ENCODE measurements at places on chromosomes 12 and 14.
A peak's percentile ranks its signal among the peaks of the same experiment; 100 is the strongest.

DNA sequence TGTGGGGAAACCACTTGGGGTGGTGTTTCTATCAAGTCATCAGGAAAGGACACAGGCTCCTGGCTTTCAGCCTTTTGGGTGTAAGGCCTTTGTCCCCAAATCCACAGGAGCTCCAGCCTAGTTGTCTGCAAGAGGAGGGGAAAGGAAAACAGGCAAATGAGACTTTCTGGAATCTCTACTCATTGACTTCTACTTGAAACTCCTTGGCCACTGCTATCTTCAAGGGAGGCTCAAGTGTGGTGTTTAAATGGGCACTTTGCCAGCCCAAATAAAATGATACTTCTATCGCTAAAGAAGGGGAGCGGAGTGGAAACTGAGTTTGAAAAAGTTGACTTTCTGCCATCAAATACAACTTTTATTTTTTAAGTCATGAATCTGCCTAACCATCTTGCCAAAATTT, 445.9 kb upstream of the RGS6 start:
- no peak for DNase-seq

GRCh38 chr12:71653137-71653536, 10.5 kb downstream of the ZFC3H1 start:
- no peak for DNase-seq

DNA sequence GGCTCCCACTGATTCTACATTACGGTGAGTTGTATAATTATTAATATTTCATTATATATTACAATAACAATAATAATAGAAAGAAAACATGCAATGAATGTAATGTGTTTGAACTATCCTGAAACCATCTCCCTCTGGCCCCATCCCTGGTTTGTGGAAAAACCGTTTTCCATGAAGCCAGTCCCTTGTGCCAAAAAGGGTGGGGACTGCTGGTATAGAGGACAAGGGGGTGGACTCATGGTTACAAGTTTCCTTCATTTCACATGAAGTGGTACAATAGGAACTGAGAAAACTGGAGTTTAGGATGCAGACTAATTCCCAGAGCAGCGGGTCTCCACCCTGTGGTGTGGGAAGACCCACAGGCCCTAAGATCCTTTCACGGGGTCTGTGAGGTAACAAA, 3.0 kb upstream of the C1RL start:
- DNase-seq: no peak

DNA sequence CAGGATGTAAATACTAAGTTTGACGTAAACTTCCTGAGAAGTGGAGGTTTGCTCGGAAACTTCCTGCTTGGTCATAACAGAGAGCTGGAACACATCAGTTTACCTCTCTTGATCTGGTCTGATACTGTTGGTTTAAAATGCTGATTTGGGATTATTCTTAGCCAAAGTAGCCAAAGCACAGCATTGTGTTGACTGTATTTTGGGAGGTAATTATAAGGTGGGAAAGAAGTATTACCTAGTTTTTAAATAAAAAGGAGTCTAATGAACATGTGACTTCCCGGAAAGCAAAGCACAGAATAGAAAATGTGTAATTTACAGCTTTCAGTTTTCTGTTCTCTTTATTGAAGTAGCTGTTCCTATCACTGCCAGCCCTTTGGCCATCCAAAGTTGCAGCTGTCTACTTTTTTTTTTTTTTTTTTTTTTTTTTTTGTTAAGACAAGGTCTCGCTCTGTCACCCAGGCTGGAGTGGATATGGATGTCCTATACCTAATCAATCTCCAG, 52.2 kb upstream of the SRP54 start:
- peak; percentile 55 for DNase-seq

GRCh38 chr14:61343471-61343870, 22.1 kb downstream of the PRKCH start:
- DNase-seq: no peak

DNA sequence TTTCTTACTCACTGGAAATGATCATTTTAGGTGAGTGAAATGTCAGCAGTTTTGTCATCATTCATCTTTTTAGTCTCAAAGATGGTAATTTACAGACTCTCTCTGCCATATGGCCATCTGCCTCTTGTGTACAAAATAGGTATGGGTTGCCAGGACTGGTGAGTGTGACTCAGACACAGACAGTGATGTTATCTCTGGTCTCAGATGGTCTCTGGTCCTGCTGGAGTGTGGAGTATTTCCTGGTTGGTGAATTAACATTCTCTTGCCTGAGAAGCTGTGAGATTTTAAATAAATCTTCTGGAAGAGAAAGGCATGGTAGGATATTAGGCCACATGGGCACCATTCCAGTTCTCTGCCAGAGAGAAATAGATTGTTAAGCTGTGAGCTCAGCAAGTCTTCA, 207.0 kb downstream of the ATP23 start:
- no peak for DNase-seq

DNA sequence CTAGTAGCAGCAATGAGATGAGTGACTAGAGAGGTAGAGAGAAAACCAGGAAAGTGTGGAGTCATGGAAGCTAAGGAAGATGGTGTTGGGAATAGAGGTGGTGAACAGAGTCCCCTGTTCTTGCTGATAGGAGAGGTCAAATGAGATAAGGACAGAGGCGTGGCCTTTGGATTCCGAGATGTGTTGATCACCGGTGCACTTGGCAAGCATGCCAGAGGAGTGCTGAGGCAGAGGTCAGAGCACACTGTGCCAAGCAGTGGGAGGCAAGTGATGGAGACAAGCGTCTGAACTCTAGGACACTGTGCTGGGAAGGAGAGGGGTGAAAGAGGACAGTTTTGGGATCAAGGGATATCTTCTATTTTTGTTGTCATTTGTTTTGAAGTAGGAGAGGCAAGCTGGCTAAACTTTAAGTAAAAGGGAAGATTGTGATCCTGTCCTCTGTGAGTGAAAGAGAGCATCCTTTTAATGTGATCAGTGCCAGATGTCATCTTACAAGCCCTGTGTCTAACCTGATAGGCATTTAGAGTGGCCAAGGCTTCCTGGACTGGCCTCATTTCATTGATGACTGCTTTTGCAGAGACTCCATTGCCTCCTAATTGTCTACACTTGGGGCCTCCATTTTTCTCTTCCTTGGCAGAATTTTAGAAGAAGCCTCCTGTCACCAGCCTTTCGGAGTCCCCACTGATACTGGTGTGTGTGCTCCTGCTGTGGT, 336.4 kb downstream of the CACNA1C start:
- DNase-seq: no peak

GRCh38 chr12:20210621-20211215, 157.6 kb upstream of the PDE3A start:
- DNase-seq: no peak

DNA sequence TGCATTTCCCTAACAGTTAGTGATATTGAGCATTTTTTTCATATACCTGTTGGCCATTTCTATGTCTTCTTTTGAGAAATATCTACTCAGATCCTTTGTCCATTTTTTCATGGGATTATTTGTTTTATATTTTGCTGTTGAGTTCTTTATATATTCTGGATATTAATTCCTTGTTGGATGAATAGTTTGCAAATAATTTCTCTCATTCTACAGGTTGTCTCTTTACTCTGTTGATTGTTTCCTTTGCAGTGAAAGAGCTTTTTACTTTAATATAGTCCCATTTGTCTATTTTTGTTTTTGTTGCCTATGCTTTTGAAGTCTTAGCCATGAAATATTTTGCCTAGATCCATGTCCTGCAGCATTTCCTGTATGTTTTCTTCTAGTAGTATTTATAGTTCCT, 11.5 kb upstream of the SLC4A8 start:
- DNase-seq: no peak

- no peak for DNase-seq
These were observed 194.8 kb downstream of the CACNA1C start for GRCh38 chr12:2247596-2247995.

GRCh38 chr12:48979602-48980388, 1.7 kb downstream of the WNT1 start:
- no peak for DNase-seq

- DNase-seq: no peak
These were observed 61.1 kb upstream of the C12orf71 start for GRCh38 chr12:27143256-27144069.

DNA sequence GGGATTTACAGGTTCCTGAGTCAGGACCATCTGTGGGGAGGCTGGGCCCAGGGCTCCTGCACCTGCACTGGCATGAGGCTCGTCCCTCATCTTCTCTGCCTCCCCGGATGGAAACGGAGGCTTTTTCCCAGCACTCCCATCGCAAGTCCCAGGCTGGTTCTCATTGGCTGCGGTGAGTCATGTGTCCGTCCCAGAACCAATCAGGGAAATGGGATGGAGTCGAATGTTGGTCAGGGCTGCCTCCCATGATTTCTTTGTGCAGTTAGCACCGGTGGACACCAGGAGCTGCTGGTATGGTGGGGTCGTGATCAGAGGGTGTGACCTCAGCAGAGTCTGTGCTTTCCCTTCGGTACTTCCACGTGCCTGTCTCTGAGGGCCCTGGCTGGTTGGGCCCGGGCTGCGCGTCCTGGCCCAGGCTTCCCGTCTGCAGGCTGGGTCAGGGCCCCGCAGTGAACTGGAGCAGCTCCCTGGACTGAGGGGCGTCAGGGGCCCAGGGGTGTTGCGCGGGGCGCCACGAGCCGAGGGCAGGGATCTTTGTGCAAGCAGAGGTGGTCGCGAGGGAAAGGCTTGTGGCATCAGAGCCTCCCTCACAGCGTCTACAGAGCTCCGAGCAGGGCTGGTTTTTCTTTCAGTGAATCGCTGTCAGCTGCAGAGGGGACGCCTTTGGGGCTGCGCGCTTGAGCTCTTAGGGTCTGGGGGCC, 168.1 kb downstream of the ADGRD1 start:
- no peak for DNase-seq

GRCh38 chr14:60958146-60958545, 22.7 kb downstream of the TRMT5 start:
- no peak for DNase-seq

DNA sequence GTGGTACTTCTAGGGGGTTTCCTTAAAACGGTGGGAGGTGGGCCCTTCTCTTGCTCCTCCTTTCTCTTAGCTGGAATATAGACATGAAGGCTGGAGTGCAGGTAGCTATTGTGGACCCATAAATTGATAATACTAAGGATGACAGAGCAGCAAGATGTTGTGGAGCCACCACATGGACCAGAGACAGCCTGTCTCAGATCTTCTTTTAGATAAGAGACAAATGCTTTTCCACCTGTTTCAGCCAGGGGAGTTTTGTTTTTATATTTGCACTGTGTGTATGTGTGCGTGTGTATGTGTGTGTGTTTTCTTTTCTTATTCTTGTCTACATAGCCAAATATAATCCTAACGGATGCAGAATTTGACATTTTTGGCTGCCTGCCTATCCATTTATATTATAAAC, 62.9 kb upstream of the HIF1A start:
- no peak for DNase-seq

GRCh38 chr12:51270951-51271518, 820 bp upstream of the SMAGP start:
- no peak for DNase-seq

DNA sequence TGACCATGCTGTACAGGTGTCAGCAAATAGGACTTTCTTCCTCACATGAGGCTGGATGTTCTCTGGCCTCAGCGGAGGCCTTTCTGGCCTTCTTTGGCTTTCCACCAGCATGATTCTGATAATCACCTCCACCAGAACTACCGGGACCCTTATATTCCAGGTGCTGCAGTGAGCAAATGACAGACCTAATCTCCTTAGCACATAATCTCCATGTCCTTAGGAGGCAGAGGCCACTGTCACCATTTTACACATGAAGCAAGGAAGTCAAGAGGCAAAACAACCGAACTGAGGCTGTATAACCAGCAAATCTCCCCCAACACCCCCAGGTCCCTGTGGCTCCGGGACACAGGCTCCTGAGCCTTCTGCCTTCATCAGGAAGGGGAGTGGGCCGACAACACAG, 91.2 kb downstream of the ITPK1 start:
- no peak for DNase-seq

- DNase-seq: no peak
These were observed 88.5 kb downstream of the ADGRD1 start for GRCh38 chr12:131041968-131042833.

DNA sequence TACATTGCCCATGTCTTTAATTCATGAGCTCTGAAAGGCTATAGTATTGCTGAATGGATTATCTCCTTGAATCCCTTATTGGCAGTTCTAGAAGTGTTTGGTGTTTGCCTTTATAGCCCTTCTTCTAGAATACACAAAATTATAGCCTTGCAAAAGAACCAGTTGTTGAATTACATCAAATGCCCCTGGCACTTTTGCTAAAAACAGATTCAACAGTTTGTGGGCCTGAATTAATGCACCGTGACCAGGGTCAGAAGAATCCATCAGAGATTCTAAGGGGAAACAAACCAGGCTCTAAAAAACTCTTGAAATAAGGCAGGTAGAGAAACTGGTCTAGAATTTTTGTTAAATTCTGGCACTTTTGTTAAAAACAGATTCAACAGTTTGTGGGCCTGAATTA, 197.8 kb downstream of the SOX5 start:
- no peak for DNase-seq

DNA sequence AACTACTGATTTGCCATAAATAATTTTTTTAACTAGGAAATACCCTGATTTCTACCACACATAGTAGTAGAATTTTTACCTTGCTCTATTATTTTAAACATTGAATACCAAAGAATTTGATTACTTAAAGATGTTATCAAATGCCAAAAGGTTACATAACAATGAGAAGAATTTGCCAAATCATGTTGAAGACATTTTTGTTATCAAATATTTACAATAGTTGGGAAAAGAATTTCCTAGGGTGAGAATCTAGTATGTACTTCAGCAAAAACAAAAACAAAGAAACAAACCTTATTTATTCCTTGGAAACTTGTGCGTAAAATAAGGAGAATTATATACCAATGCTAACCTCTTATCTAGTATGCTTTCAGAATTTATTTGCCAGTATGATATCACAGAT, 107.2 kb downstream of the SCAF11 start:
- DNase-seq: no peak

DNA sequence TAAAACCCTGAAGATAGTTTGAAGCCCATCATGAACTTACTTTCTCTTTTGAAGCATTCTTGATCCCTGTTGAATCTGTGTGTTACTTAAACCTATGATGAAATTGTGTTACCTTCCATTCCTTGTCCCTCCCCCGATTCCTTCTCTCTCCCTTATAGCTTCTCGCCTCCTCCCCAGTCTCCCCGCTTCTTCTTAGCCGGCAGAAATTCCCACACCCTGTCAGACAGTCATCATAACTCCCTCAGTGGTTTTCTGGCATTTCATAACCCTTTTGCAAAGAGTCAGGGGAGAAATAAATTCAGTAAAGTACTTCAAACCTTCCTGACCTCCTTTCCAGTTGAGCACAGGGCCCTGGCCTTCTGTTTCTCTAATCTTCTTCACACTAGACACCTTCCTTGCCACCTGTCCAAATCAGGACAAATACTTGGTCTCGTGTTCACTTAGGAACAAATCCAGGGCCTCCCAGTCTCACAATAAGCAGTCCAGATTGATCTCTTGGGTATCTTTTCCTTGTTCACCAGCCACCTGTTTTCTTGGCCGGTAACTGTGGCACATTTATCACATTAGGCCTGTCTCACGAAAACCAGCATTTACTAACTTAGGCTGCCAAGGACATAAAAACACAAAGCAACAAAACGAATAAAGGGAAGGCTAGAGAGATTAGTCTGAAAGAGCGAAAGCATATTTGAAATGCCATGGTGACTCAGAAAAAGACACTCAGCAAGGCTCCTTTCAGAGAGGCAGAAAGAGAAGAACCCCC, 355.9 kb downstream of the TMTC2 start:
- DNase-seq: no peak
